Stimulated activated naive CD4-positive, alpha-beta T cell treated with Interleukin-2 at 50 U/mL for 16 hours (primary cell): ENCODE measurements at places on chromosomes 7 and 10.

- DNase-seq: no peak
These were observed 36.9 kb upstream of the GSDME start for GRCh38 chr7:24793982-24794648.

GRCh38 chr7:41809529-41809939 lies 106.6 kb upstream of the INHBA start:
- DNase-seq: no peak

DNA sequence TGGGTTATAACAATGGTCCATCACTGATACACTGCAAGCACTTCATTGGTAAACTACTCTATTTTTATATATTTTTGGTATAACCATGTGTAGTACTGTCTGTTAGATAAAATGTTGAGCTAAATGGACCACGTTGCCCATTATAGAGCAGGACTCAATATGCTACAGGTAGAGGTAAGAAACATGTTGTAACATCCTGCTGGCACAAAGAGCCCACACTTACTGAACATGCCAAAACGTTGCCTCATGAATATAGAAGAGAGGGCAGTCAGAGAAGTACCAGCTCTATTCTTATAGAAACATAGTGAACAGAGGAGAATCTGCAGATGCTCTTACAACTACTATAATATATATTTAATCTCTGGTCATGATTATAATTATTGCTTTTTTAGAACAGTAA lies 18.4 kb upstream of the MET start:
- no peak for DNase-seq

DNA sequence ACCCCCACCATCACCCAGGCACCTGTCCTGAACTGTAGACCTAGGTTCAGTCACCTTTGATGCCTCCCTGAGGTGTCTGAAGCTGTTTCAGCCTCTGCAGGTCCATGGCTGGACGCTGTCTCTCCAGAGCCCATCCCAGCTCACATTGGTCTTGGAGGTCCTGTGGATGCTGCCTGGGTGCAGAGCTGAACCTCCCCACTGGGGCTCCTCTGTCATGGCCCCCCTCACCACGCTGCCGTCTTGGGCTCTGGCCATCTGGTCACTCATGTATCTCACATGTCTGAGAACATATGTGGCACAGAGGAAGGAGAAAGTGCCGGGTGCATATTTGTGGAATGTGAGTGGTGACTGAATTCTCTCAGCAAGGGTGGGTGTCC lies 108.9 kb downstream of the NKX6-2 start:
- no peak for DNase-seq

- no peak for DNase-seq
These were observed 7.2 kb downstream of the TAS2R16 start for GRCh38 chr7:122988333-122988732.

- DNase-seq: no peak
These were observed 197.7 kb downstream of the TCERG1L start for GRCh38 chr10:131113709-131114291.

GRCh38 chr7:52146871-52147634 lies 830.4 kb upstream of the COBL start:
- no peak for DNase-seq

DNA sequence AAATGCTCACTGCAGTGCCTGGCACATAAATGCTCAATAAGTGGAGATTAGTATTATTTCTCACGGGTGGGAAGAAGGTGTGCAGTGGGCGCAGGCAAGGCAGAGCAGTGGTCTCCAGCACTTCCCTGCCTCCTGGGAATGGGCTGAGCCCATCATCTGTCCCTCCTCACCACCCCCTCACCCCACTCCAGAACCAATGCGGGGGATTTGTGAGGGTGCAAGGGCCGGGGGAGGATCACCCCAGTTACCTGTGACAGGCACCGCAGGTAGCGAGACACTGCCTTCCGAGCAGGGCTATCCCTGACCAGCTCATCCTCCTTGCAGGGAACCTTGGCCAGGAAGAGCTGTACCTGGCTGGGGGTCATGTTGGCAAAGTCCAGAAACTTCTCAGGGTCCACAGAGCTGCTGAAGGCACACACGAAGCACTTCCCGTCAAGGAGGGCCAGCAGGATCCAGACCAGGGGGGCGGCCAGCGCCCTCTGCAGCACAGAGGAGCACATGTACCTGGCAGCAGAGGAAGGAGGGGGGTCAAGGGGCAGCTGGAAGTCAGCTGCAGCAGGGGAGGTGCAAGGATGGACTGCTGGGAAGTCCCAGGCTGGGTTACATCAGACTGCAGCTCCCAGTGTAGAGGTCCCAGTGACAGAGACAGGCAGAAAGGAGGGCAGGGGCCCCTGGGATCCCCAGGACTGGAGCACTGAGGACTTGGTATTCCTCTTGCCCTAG lies 2.8 kb downstream of the CALHM3 start:
- DNase-seq: no peak

DNA sequence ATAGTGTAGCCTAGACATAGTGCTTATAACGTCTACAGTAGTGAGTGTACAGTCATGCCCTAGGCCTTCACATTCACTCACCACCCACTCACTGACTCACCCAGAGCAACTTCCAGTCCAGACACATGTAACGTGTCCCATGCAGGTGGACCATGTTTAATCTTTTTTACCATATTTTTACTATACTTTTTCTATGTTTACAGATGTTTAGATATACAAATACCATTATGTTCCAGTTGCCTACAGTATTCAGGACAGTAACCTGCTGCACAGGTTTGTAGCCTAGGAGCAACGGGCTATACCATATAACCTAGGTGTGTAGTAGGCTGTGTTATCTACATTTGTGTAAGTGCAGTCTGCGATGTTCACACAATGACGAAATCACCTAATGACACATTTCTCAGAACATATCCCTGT lies 11.0 kb downstream of the MPP7 start:
- DNase-seq: peak; percentile 27

GRCh38 chr7:128793181-128793547 lies 1.4 kb downstream of the CCDC136 start:
- DNase-seq: no peak

DNA sequence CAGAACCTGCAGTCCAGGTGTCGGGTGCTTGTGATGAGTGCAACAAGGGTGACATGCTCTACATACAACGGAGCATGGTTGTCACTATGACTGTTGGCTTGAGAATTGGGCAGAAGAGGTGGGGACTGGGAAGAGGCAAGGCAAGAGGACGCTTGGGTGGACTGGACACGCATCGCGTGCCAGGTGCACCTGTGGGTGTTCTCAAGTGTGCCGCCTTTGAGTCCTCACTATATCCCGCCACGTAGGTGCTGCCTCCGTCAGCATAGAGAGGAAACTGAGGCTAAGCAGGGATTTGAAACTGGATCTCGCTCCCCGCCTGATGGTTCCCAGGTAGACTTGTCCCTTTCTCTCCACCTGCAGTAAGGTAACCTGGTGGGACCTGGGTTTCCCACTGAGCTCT lies 27.2 kb downstream of the CDH23 start:
- DNase-seq: no peak

GRCh38 chr10:71345694-71346093 lies 26.6 kb downstream of the SLC29A3 start:
- no peak for DNase-seq

DNA sequence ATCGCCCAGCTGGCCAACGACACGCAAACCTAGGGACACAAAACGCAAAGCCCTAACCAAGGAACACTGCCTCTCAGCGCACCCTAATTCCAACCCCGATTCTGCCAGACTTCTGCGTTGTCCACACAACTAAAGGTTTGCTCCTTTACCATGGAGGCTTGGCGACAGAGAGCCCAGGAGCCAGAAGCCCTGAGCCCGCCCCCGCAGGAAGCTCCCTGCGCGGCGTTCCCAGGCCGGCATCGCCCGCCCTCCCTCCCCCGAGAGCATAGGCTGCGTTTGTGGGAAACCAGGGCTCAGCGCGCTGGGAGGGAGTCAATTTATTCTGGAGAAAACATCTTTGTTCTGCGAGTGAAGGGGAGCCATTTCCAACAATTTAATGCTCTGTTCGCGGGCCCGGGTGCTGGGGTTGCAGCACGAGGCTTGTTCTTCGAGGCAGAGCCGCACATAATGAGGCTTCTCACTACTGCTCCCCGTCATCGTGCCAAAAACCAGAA lies 103.9 kb downstream of the GRID1 start:
- DNase-seq: no peak

GRCh38 chr7:714251-714671 lies 12.2 kb upstream of the DNAAF5 start:
- DNase-seq: no peak

DNA sequence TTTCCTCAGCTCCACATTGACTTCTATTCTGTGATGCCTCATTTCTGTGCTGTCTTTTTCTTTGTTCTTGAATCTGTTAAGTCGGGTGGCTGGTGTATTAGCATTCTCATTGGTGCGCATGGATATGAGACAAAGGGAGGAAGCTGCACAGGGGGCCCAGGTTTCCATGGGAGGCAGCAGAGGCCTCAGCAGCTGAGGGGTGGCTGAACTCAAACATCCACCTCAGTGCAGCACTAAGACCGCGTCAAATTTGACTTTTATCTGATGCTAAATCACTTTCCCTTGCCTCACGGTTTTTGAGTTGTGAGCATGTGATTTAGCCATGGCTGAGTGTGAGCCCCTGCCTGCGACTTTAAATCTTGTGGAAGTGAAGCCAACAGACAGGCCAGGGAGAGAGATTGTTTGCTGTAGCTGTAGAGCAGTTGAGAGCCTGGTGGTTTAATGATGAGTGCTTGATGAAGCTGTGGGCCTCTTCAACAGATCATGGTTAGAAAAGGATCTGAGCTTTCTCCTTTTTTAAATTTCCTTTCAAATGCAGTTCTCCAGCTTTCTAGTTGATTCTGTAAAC lies 193.3 kb upstream of the ZNF804B start:
- DNase-seq: no peak

DNA sequence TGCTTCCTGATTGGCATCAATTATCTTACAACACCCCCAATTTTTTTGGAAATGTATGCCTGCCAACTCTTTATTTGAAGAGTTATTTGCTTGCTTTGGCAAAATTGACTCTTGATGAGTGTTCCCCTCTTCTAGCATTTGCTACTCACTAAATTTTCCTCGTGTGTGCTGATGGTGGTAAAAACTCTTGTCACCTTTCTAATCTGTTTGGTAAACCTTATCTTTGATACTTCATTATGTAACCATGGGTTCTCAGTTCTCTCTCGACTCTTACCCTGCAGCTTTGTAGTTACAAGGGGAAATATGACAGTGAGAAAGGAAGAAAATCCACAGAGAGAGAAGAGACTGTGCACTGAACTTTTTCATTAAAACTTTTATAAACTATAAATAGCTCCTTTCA lies 102.5 kb downstream of the CDK14 start:
- no peak for DNase-seq

- DNase-seq: no peak
These were observed 61.3 kb upstream of the TRIL start for GRCh38 chr7:29019387-29019786.

- no peak for DNase-seq
These were observed 19.1 kb downstream of the PI4K2A start for GRCh38 chr10:97659589-97659988.

- DNase-seq: no peak
These were observed 28.6 kb upstream of the TRIL start for GRCh38 chr7:28986765-28987110.

GRCh38 chr7:111987115-111987826 lies 218.9 kb downstream of the DOCK4 start:
- DNase-seq: no peak

DNA sequence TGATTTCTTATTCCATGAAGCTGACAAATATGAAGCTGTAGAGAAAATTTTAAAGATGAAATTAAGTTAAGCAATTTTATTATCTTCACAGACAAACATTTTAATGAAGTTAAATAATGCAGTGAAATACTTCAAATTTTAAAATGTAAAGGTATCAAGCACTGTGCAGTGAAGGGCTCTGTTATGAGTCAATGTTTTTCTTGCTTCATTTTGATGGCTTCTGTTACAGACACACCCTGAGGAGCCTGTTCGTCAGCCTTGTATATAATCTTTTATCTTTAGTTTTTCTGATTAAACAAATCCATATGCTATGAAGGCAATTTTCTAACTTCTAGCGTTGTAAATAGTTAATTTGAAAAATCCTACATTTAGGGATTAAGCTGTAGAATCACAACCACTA lies 18.5 kb downstream of the VSTM2A start:
- no peak for DNase-seq

- peak; percentile 18 for DNase-seq
These were observed 45.5 kb downstream of the AOC1 start for GRCh38 chr7:150897502-150898474.

DNA sequence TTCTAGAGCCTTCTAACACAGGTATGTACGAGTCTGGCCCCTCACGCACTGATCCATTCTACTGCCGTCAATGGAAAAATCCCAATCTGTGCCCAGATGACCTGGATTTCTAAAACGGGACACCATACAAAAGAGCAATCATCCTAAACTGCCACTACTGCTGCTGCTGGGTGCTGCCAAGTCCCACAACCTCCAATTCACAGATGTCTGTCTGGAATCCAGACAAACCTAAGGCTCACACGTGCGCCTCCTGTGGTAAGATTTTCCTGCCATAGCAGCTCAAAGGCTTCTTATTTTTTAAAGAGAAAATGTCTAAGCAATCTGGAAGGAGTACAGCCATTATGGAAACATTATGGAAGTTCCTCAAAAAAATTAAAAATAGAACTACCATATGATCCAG lies 40.9 kb downstream of the JCAD start:
- DNase-seq: no peak

DNA sequence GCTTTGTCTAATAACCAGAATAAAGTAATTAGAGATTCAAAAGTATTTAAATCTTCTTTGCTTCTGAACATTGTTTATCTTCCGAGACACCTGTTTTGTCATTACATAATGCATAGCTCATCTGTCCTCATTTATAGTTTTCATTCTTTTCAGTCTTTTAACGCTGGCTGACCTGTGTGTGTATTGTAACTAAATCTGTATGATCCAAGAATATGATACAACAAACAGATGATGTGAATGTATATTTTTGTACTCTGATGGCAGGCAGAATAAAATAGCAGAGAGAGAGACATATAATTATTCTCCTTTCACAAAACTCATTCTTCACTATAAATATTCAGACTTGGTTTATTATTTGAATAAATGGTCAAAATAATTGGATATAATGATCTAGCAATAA lies 80.6 kb downstream of the ORC5 start:
- no peak for DNase-seq

DNA sequence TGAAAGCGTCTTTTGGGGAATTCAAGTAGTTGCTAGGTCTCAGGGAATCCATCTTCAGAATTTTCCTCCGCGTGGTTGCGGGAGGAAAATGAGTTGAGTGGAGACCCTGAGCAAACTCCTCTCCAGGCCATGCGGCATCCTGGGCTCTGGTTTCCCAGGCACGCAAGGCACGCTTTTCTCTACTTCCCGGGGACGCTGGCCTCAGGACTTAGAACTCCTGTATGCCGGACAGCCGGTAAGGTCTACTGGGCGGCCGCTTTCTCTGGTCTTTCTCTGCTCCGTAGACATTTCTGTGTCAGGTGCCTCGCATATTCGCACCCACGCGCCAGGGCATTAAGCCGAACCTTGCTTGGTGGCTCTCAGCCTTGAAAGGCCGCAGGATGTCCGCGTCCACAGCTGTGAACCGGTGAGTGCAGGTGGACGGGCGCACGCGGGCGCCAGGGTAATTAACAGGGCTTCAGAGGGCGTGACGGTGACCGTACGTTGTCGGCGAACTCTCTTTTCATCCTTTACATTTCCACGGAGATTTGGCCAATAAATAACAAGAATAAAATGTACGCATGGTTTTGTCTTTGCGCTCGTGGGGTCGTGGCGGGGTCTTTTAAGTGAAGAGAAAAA lies 992 bp upstream of the RBM20 start:
- no peak for DNase-seq

GRCh38 chr10:13953371-13953770 lies 366.6 kb downstream of the PRPF18 start:
- DNase-seq: no peak
